ENCODE measurements at places on chromosomes 7 and 10.
A peak's percentile ranks its signal among the peaks of the same experiment; 100 is the strongest.

- no peak for DNase-seq
Observed at GRCh38 chr7:105975770-105976417, 12.8 kb downstream of the CDHR3 start.

GRCh38 chr7:75818472-75818871 is 4.9 kb upstream of the CCL24 start:
- no peak for DNase-seq

DNA sequence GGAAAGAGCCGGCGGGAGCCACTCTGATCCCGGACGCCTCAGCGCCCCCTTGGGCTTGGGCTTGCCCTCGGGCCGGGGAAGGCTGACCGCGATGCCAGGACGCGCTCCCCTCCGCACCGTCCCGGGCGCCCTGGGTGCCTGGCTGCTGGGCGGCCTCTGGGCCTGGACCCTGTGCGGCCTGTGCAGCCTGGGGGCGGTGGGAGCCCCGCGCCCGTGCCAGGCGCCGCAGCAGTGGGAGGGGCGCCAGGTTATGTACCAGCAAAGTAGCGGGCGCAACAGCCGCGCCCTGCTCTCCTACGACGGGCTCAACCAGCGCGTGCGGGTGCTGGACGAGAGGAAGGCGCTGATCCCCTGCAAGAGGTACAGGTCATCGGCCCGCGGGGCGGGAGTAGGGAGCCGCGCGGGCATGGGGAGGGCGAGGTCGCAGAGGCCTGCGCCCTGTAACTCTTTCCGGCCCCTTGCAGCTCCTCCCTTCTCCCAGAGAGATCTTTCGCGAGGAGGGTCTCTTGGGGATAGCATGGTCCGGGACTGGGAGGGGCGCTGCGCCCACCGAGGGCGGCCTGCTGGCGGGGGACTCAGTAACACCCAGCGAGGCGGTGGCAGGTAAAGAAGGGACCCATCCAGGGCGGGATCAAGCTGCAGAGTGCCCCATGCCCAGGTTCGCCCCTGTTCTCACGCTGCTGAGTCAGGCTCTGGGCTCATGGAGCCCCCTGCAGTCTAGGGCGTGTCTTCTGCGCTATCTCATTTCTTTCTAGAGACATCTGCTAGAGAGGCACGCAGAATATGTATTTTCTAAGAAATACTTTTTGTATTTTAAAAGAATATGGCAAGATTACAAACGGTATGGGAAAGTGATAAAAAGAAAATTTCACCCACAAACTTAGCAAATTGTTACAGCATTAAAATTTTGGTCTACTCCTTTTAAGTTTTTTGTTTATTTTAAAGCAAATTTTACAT is 687 bp downstream of the EPDR1 start:
- peak; percentile 87 for DNase-seq

- no peak for DNase-seq
Observed at GRCh38 chr7:71414490-71414889, 282.5 kb downstream of the GALNT17 start.

DNA sequence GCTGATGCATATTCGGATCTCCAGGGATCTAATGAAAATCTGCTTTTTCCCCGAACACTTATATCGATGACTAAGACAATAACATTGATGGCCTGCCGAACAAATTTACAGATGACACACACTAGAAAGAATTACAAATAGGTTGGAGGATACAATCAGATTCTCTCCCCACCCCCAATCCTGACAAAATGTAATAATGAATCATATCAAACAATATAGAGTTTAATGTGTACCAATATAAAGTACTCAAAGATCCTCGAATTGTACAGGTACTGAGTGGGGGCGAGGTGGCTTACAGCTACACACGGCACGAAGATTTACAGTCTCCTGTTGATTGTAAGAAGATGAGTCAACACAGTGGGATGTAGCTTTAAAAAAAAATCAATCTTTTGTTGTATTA is 182.7 kb upstream of the MKLN1 start:
- no peak for DNase-seq

DNA sequence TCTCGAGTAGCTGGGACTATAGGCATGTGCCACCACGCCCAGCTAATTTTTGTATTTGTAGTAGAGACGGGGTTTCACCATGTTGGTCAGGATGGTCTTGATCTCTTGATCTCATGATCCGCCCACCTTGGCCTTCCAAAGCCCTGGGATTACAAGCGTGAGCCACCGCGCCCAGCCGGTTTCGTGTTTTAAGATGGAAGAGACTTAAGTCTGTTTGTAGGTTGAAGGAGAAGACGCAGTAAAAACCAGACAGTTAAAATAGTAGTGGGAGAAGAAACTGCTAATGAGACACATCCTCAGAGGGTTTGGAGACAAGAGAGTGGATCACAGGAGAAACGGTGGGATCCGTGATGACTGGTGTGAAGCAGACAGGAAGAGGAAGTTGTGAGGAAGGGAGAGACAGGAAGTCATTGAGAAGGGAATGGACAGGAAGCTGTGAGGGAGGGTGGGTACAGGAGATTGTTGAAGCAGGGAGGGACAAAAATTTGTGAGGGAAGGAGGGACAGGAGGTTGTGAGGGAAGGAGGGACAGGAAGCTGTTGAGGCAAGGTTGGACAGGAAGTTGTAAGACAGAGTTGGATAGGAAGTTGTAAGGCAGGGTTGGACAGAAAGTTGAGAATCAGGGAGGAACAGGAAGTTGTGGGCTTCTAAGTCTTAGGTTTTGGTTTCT is 115.5 kb downstream of the WDFY4 start:
- peak; percentile 20 for DNase-seq

DNA sequence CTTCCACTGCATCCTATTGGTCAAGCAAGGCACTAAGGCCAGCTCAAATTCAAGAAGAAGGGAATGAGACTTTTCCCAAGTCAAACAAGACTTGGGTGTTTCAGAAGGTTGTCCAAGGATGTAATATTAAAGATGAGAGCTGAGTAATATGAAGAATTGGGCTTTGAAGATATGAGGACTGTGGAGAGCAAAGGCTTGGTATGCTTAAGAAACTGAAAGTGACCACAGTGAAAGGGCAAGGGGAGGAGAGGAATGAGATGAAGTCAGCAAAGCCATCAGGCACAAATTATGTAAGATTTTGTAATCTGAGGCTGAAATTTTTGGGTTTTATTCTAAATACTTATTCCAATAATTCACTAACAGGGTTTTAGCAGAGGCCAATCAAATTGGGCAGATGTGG is 38.6 kb upstream of the NPY start:
- DNase-seq = no peak

DNA sequence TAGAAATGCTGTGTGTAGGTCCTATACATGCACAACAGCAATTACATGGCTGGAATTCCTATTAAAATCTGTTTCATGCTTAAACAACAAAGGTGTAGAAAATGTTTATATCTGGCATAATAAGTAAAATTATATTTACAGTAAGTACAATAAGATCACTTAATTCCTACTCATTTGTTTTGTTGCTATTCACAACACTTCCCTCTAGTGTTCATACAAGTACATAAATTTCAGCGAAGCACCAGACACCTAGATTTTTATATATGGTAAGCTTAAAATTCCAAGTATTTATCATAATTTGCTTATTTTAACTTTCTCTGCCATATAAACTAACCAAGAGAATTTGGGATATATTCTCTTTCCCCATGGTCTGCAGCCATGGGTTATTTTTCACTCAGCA is 51.8 kb upstream of the ANK3 start:
- peak; percentile 17 for DNase-seq

DNA sequence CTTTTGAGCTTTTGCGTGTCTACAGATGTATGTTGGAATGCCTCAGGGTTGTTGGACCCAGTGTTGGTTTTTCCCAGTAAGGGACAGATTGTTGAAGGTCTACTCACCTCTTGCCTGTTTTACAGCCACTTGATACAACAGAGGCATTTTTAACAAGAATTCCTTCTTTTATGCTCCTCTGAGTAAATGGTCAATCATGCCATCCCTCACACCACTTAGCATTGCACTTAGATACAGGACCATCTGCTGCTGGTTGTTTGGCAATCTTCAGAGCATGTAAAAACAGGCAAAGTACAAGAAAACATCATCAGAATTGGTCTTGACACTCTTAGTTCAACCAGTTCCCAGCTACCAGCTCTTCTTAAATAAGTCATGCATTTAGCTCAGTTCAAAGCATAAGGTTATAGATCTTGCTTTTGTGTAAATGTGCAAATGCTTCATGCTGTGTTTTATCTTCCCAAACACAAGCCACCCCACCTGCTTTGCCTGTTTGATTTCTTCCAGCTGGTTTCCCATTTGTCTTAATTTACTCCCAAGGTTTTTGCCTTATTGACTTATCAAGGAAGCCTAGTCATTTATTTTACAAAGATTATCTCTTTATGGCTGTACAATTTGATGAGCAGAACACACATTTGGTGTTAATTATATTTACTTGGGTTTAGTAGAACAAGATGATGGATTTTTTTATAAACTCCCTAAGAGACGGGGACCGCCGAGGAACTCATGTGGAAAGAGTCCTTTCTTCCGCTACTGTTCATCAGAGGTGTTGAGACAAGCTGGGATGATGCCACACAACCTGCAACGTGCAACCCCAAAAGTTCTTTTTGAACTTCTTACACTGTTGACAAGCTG is 136.6 kb downstream of the AHR start:
- no peak for DNase-seq

- DNase-seq = no peak
Observed at GRCh38 chr7:93558705-93559614, 15.6 kb downstream of the CALCR start.

All from hematopoietic multipotent progenitor cell (in vitro differentiated cells).